NCI-H1105 treated with DMSO at 0.1 percent for 48 hours (cell line): ENCODE measurements at places on chromosomes 2 and 18.

DNA sequence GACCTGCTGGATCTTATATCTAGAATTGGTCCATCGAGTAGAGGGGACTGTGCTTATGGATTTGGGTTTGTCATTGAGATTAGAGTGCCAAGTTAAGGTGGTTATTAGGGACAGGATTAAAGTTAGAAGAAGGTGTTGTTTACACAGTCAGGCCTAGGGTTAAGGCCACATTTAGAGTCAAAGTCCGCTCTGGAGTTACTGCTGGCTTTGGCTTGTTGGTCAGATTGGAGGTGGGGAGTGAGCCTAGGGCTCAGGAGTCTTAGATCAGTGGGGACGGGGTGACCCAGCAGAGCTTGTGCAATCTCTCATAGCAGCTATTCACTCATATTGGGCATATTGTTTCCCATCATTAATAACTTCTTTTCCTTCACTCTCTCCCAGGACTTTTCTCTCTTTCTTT lies 13.5 kb upstream of the EPAS1 start:
- no peak for DNase-seq

DNA sequence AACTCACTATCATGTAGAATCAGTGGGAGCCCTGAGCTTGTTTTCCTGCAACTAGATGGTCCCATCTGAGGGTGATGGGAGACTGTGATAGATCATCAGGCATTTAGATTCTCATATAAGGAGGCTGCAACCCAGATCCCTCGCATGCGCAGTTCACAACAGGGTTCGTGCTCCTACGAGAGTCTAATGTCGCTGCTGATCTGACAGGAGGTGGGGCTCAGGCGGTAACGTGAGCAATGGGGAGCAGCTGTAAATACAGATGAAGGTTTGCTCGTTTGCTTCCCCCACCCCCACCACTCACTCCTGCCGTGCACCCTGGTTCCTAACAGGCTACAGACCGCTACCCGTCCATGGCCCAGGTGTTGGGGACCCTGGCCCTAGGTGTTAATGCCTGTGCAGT lies 113.6 kb downstream of the RNF144A start:
- no peak for DNase-seq

GRCh38 chr18:79687806-79688205 lies 8.2 kb downstream of the CTDP1 start:
- no peak for DNase-seq

DNA sequence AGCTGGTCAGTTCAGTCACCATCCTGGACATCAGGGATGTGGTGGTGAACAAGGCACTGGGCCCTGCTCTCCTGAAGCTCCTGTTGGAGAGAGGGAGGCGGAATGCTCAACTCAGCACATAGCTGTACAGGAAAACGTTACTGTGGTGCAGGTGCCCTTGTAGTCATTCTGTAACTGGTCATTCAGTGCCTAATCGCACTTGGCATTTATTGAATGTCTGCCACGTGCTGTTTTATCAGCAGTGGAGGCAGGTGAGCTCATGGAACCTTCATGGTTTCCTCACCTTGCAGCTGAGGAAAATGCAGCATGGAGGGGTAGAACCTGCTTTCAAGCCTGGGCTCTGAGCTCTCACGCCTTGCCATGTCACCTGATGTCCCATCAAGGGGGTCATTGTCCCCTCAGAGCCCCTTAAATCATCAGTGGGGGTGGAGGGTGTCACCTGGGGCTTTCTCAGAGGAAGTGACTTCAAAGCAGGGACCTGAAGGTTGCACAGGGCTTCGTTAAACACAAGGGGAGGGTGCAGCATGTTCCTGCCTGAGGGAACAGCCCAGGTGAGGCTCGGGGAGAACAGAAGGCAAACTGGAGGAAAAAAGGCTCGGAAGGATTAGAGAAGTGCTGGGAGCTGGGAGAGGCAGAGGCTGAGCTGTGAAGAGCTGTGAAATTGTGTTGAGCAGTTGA lies 56.0 kb upstream of the RPL31 start:
- DNase-seq = no peak

GRCh38 chr18:11119550-11119949 lies 29.8 kb downstream of the PIEZO2 start:
- no peak for DNase-seq

DNA sequence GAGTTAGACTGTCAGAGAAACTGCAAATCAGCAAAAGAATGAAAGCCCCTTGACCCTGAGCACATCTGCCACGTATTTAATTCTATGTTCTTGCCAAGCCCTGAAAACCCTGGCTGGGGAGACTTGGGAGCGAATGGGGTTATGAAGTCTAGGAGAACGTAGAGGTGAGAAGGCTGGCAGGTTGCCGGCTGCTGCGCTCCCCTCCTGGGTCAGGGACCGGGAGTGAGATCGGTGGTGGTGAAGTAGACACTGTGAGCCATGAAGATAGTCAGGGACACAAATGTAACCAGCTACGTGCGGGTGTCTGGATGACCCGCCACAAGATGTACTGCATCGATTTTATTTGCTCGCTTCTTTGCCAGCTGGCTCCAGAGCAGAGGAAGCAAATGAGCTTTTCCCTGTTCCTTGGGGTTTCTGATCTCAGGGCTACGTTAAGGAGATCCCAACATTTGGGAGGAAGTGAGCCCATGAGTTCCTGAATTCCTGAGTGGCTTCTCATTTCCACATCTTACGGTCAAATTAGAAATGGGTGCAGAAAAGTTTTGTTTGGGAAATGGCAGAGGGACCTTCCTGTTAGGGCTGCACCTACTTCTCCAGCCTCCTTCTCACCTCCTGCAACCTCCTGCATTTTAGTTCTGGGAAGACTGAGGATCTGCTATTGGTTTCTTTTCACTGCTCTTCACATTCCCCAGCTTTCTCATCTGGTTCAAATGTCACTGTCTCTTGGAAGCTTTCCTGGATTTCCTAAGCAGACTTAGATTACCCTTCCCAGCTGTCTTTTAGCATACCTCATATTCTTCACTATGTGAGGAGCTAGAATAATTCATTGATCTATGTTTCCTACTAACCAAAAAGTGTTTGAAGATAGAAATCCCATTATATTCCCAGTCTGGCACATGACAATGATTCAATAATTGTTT lies 360.6 kb downstream of the ZNF521 start:
- DNase-seq = no peak

DNA sequence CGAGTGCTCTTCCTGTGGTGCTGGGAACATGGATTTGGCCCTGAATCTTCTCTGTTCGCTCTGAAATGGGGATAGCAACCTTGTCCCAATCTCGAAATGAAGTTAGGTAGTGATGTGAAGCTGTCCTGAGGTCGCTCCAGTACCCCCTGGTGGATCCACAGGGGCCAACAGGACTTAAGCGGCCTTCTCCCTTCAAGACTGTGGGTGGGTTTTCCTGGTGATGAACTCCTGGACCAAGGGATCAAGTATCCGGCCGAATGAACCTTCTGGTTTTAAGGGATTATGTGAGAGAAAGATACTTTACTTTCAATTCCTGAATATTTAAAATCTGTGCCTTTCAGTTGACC lies 156.5 kb downstream of the NAPG start:
- DNase-seq = no peak

- no peak for DNase-seq
Observed at GRCh38 chr2:240255811-240256703, 115.6 kb upstream of the OTOS start.

GRCh38 chr2:105929516-105929915 lies 184.8 kb downstream of the NCK2 start:
- DNase-seq = peak; percentile 16

DNA sequence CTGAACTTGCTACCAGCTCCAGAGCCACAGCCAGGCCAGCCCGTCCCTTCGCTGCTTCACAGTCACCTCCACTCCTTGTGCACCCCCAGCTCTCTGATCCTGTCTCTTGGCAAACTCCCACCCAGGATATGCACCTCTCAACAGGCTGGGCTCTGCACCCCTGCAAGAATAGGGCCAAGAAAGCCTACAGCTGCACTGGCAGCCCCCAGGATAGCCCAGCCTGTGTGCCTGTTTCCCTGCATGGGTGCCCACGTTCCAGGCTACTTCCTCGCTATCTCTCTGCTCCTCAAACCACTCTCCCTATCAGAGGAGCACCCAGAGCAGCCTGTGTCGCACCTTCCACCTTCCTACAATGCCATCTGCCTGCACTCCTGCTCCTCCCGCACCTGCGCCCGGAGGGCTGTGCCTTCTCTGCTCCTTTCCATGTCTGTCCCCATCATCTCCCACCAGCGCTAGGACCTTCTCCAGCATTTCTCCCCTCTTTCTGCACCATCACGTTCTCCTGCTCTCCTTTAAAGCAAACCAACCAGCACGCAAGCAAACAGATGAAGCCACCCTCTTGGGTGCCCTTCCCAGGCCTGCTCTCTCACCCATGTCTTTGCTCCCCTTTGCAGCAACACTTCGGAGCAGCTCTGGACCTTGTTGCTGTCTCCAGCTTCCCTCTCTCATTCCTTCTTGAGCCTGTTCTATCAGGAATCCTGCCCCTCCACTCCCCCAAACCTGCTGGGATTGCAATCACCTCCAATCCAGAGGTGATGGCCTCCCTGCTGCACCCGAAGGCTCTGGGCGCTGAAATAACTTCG lies 313.2 kb upstream of the HS6ST1 start:
- no peak for DNase-seq

GRCh38 chr2:102176172-102176571 lies 10.7 kb upstream of the IL1RL2 start:
- no peak for DNase-seq

- DNase-seq = no peak
Observed at GRCh38 chr2:83172841-83173240, 1286.2 kb downstream of the SUCLG1 start.

GRCh38 chr2:58906081-58906645 lies 665.0 kb upstream of the FANCL start:
- DNase-seq = peak; percentile 55

GRCh38 chr18:50507120-50507590 lies 52.7 kb upstream of the MAPK4 start:
- DNase-seq = peak; percentile 79

DNA sequence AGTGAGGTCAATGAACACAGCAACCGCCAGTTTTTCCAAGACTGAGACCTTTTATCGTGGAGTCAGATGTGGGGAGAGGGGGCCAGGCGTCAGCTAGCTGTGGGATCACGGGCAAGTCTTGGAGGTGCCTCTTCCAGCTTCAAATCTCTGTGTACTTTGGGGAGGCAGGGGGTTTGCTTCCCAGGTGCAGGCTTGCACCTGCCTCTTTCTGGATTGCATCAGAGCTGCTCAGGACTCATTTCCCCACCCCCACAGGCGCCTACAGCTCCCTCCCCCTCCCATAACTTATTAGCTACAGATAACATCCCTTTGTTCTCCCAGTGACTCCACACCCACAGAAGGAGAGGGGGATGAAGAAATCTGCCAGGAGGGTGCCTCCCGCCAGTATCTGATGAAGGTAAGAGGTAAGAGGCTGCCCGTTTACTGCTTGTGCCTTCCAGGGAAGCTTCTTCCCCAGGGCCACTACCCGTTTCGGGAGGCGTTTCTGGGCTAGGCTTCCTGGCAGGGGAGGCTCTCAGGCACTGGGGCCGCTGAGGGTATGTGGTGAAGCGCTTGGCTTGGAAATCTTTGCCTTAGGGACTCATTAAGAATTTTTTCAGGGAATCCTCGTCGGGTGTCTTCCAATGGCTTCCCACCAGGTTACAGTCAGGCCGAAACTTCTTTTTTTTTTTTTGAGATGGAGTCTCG lies 18.8 kb upstream of the MRPL33 start:
- DNase-seq = peak; percentile 91

GRCh38 chr2:97740590-97741182 lies 27.3 kb downstream of the ZAP70 start:
- DNase-seq = peak; percentile 82

GRCh38 chr2:196143730-196144131 lies 27.6 kb downstream of the STK17B start:
- DNase-seq = no peak

- no peak for DNase-seq
Observed at GRCh38 chr2:68290901-68291300, 28.8 kb downstream of the CNRIP1 start.

- no peak for DNase-seq
Observed at GRCh38 chr2:224927646-224928173, 114.6 kb downstream of the DOCK10 start.

DNA sequence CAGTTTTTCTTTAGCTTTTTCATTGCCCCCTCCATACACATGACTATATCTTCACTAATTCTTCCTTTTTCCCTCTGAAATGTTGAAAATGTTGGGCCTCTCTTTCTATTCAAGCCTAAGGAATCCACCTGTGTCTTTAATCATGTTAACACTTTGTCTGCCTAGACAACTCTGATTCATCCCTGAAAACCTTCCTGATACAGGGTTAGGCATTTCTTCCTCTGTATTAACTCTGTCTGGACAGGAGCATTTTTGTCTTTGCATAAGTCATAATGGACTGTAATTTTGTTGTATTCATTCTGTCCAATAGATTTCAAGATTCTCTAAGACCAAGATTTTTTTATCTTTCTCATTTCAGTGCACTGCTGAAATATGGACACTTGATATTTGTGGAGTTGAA lies 297.3 kb downstream of the IKZF2 start:
- no peak for DNase-seq

- no peak for DNase-seq
Observed at GRCh38 chr2:222380456-222380855, 43.9 kb upstream of the SGPP2 start.

GRCh38 chr2:65367524-65367923 lies 64.9 kb downstream of the SPRED2 start:
- DNase-seq = no peak

DNA sequence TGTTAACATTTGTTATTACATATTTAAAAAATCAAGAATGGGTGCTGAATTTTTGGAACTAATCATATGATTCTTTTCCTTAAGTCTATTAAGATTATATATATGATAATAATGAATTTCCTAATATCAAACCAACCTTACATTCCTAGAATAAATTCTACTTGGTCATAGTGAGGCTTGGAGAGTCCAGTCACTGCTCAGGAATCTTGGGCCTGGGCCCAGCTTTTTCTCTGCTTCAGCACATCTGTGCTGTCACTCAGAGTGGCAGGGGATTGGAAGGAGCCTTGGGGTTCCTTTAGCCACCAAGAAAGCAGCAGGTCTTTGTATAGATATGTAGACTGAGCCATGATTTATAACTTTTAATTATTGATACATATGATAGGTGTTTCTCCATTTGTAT lies 19.9 kb upstream of the ZAP70 start:
- no peak for DNase-seq

GRCh38 chr2:157486596-157487270 lies 42.8 kb upstream of the CYTIP start:
- DNase-seq = no peak

DNA sequence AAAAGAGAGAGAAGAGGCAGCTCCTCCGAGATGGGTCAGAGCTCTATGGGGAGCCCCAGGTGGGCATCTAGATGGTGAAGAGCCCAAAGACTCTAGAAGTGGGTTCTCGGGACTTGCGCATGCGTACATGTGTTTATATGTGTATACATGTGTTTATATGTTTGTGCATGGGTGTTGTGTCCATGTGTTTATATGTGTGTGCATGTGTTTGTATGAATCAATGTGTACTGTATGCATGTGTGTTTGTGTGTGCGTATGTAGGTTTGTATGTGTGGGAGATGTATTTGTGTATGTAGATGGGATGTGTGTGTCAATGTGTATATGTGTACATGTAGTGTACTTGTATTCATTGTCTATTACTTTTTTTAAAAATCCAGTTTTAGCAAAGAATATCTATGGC lies 25.6 kb downstream of the DNPEP start:
- DNase-seq = no peak
